ENCODE measurements at places on chromosomes 12 and 14.

DNA sequence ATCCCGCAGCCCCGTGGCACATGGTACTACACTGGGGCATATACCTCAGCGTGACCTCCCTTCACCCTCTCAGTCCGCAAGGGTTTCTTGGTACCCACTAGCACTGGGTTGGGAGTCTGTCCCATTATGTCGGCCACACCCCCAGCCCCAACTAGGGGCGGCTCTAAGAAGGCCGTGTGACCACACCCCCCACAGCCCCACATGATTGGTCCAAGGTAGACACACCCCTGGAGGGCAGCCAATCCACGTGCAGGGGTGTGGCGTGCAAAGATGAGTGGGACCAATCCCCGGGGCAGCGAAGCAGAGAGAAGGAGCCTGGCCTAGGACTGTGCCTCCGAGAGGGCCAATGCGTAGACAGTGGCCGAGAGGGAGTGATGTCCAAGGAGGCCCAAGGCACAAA, 34.6 kb upstream of the BEGAIN start:
- DNase-seq, result no peak

DNA sequence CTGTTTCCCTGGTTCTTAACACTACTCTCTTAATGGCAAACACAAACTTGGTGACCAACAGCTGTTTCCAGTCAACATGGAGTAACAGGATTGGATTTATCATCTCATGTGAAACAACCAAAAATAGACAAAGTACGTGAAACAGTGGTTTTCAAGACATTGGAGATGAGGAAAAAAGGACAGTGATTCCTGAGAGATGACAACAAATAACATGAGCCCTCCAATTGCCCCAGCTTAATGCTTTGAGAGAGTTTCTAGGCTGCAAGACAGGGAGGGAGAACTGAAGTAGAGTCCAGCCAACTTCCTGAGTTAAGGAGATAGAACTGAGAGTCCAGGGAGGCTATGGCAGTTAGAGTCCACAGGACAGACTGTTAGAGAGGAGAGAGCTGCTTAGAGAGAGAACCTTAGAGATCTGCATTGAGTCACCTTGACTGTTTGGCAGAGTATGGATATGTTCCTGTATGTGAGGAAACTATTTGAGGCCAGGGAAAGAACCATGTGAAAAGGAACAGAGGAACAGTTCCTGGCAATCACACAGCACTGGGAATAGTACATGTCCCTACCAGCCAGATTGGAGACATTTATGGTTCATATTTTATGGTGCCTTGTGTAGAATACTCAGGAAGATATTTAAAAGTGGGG, 106.4 kb downstream of the PCNX1 start:
- DNase-seq, result no peak

GRCh38 chr14:105201925-105202513, 20.9 kb upstream of the NUDT14 start:
- no peak for DNase-seq

DNA sequence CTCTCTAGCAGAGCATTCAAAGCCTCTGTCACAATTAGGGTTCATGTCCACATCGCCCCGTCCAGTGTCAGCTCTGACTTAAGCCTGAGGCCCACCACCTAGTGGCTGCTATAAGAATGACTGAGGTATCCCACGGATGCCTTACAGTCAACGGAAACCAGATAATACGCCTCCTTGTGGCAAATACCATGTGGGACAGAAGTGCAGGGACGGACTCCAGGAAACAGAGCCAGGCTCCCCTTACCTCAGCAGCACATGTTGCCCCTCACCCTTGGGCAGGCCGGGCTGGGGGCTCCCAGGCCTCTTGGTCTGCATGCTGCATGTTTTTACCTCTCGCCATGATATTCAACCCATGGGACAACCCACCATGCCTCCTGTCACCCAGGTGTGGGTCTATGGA, 86.3 kb downstream of the VWF start:
- no peak for DNase-seq

- no peak for DNase-seq
Measured at GRCh38 chr14:37252434-37252833, 54.7 kb downstream of the MIPOL1 start.

DNA sequence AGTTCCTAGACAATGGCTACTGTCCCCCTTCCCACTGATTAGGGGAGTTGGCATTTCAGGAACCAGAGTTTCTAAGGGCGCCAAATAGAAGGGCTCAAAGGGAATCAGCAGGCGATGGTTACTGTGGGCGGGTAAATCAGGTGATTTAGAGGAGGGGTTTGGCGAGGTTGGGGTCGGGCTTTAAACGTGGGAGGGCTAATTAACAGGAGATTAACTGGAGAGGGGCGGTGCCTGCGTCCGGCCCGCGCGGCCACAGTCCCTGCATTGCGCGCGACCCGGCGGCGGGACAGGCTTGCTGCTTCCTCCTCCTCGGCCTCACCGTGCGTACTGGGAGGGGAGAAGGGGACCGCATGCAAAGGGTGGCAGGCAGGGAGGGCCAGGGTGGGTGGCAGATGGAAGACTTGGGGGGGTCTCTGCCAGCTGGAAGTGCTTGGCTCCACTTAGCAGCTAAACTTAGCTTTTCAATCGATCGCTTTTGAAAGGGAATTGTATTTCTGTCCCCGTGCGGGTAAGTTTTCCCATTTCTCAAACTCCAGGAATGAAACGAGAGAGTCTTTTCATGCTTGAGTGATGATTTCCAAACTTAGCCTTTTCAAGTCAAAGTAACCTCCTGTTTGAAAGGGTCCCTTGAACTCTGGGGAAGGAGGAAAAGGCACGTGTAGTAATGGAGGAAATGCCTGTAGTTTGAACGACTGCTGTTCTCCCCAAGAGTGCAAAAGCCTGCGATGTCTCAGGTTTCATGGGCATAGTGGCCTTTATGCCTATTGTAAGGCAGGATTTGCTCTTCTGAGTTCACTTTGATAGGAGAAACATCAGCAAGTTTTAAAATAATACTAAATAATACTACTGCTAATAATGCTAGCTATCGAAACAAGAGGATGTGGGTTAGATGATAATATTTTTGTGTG, at the start of gene MGST1:
Gene MGST1 (plus strand): TSS at position 255 of the 908 bp plus-strand sequence. CDS start 6,608 bp downstream, outside the sequence.
- DNase-seq, result peak; percentile 88

GRCh38 chr12:66329941-66330340, 27.6 kb downstream of the HELB start:
- no peak for DNase-seq

DNA sequence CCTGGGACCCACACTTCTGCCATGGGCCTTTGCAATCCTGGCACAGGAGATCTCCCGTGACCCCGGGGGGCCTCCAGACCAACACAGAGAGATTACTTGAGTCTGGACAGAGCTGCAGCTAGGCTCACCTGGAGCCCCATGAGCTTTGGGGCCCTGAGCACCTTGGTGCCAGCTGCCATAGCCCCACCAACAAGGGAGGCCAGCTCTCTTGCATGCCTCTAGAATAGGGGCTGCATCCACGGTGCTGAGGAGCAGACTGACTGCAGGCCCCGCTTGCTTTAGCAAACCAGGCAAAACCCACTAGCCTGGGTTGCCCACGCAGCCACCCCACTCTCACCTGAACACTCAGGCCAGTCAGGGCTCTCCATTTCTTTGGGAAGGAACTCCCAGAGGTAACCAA, 3.7 kb upstream of the OR4N2 start:
- DNase-seq, result no peak

GRCh38 chr12:125038976-125039625, 26.1 kb upstream of the AACS start:
- DNase-seq, result no peak

DNA sequence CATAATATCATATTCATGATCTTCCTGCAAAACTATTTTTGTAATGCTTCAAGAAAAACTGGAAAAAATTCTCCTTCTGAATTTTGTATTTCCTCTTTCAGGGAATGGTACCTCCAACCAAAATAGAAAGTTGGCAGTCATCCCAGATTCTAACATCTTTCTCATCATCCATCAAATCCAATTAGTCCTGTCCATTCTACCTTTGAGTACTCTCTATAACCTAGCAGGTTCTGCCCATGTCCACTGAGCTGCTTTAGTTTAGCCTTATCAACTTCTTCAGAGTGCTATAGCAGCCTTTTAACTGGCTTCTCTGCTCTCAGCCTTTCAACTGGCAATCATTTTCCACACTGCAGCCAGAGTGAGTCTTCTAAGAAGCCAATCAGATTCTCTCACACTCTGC, 236.2 kb downstream of the AKAP6 start:
- no peak for DNase-seq

- no peak for DNase-seq
Measured at GRCh38 chr14:77278461-77279230, 7.6 kb upstream of the NGB start.

DNA sequence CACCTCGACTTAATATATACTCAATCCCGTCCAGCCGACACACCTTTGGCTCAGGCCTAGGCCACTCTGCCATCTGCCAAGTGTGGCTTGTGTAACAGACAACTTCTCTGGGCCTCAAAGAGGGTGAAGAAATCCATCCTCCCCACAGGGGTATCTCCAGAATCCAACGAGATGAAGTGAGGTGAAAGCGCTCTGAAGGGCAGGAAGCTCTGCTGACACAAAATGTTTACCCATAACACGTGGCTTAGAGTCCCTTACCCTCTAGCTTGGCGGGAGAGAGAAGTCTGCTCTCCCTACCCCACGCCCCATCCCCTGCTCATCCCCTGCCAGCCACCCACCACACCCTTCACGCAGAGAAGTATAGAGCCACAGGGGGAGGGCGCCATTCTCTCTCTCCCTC, 13.0 kb downstream of the ZBTB39 start:
- no peak for DNase-seq

DNA sequence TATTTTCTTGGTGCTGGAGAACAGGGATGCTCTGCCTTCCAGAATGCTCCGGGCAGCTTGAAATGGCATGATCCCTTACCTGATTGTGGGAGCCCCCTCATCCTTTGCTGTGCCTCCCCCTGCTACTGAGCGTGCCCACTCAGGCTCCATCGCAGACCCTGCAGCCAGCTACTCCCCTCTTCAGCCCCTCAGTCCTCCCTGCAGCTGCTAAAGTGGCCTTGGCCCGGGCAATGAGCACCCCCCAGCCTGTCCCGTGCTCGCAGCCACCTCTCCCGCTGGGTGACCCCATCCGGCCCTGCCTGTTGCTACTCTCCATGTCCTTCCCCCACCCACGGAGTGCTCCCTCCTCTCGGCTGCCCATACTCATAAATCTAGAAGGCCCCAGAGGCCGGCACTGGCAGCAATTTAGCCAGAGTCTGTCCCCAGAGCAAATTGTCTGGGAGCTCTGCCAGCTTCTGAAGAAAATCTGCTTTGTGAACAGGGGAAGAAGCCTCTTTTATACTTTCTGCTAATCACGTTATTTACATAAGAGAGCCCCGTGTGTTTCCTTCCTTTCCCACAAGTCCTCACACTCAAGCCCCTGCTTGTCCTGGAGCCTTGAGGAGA, 143.7 kb upstream of the FRMD6 start:
- DNase-seq, result no peak

DNA sequence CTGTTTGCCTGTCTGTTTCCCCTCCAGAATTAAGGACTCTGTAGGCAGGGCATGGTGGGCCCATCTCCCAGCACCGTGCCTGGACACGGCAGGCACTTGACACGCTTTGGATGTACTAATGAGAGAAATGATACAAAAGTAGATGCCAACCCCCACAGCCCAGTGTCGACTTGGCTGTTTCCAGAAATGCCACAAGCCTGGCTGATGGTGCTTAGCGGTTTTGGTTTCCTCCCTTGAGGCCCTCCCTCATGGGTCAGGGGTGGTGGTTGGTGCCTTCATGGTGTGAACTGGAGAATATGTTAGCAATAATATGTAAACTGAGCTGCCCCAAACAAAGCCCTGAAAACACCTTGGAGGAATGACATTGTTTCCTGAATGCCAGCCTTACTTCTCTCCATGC, 55.5 kb upstream of the ESRRB start:
- no peak for DNase-seq

GRCh38 chr14:63853831-63854293, 1.1 kb downstream of the SYNE2 start:
- DNase-seq, result peak; percentile 65

GRCh38 chr12:79982086-79983062, 47.5 kb upstream of the PPP1R12A start:
- DNase-seq, result no peak

DNA sequence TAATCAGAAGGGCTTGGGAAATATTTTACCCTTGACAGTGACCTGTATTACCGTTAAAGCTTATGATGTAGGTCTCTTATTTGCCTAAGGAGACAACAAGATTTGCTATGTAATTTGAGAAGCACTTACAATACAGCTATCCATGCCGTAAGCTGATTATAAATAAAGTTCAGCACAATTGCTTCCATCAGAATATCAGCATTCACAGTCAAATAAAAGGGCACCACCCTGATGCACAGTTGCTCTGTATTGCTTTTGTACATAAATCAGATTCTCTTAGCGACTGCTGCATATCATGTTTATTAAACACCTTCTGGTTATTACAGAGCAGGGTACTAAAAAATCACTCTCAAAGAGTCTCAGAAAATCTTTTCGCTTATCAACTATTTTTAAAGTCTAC, 67.3 kb upstream of the VRK1 start:
- no peak for DNase-seq

- DNase-seq, result peak; percentile 47
Measured at GRCh38 chr12:1920436-1920835, 2.0 kb upstream of the CACNA2D4 start.

Measured in right atrium auricular region (tissue), 2 donors.